ENCODE measurements at places on chromosomes 5 and 9.

GRCh38 chr5:133992429-133993155, 12.2 kb downstream of the VDAC1 start:
- no peak for DNase-seq

DNA sequence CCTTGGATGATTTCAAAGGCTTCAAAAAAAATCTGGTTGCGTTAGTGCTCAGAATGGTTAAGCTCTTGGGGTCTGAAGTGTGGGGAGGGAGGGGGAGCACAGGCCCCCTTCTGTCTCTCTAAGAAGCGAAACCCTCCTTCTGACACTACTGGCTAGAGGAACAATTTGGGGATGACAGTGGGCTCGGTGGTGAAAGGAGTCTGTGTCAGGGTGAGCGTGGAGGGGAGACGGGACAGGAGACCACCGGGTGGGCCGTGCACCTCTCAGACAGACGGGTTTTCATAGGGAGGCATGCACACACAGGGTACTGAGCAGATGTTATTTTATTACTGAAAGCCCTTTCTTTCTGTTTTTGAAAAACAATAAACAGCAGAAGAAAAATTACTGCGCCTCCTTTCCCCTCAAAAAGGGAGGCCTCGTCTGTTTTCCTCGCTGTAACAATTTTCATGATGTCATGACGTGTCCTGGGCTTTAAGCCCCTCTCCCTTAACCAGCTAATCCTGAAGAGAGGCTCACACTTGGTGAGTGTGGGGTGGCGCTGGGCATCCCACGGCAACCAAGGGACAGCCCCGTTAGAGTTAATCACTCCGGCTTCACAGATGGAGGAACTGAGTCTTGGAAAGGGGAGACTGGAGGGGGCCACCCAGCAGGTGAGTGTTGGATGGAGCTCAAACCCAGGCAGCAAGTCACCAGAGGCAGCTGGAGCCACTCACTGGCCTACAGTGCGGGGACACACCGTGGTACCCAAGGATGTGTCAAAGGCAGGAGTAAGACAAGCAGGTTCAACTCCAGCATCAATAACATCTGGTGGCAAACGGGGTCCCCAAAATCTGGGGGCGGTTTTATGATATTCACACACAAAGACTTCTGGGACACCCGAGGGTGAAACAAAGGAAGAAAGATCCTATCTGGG, 53.4 kb downstream of the PTCH1 start:
- no peak for DNase-seq

GRCh38 chr5:79588696-79589095, 23.5 kb upstream of the TENT2 start:
- DNase-seq: no peak

DNA sequence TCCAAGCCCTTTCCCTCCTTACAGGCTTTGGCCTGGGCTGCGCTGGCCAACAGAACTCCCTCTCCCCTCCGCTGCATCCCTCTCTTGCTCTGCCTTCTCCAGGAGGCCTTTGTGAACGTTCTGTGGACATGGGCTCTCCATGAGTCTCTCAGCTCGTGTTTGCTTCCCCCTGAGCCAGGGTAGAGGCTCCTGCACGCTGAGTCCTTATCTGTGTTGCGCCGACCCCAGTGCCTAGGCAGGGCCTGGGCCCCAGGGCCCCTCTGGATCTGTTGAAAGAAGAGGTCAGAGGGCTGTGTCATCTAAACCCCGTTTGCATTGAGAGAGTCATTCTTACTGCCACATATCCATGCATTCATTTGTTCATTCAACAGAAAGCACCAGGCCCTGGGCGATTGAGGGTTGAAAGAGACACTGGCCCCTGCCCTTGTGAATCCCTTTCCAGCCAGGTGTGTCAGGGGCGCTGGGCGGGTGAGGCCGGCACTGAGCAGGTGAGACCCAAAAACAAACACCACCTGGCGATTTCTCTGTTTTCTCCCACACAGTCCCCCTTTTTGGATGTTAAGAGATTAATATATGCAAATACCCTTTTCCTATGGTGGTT, 111.2 kb upstream of the IER5L start:
- DNase-seq: no peak

GRCh38 chr9:6272229-6272598, 56.0 kb upstream of the TPD52L3 start:
- DNase-seq: no peak

All from activated naive CD4-positive, alpha-beta T cell (primary cell).